ENCODE measurements at places on chromosomes 13 and 19. TPM values are rescaled to one million over a fixed set of nuclear protein-coding genes. Genes with fewer than 3 reads are reported as not detected.
A peak's percentile ranks its signal among the peaks of the same experiment; 100 is the strongest.

GRCh38 chr13:68066879-68067513 lies 836.9 kb upstream of the PCDH9 start:
- ATAC-seq: no peak
- no peaks in the 10 kb centered on the region for H3K4me1 ChIP-seq
- no peaks in the 10 kb centered on the region for H3K36me3 ChIP-seq
- no peak overlapping the region for H3K27ac ChIP-seq
- H3K4me3 ChIP-seq: no peak overlapping the region
- no peaks in the 10 kb centered on the region for H3K27me3 ChIP-seq

DNA sequence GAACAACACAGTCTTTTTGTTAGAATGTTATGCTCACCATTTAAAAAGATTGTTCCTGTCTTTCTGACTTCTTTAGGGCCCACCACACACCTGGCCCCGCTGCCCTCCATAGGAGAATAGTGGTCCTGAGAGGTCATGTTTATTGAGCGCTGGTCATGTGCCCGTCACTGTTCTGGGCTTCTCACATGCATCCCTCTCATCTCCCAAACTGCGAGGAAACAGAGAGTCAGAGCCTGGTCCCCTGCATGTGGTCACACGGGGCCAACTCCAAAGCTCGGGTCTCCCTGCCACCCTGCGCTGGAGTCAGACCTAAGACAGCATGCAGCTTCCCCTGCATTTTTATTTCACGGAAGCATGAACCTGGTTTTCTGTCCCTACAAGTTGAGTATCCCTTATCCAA lies 70.4 kb upstream of the GPR183 start:
- no peaks in the 10 kb centered on the region for H3K36me3 ChIP-seq
- H3K4me3 ChIP-seq: no peak overlapping the region
- H3K27ac ChIP-seq: no peak overlapping the region
- no peaks in the 10 kb centered on the region for H3K27me3 ChIP-seq

DNA sequence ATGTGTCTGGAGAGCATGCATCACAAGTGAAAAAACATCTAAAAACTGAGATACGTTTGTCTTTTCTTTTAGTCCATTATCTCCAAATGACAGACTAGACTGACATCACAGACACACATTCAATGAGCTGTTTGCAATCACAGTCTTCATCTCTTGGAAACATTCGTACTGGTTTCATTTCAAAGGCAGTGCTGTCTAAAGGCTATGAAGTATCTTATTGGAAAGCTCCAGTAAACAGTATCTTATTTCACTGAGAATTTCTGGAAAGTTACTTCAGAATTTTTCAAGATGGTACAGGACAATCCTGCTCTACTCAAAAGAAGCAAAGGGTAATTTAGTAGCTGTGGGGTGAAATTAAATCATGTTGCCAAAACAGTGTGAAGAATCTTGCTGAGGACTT lies 53.5 kb upstream of the TNFRSF19 start:
- no peaks in the 10 kb centered on the region for H3K27me3 ChIP-seq
- no peaks in the 10 kb centered on the region for H3K4me1 ChIP-seq
- no peak for ATAC-seq
- H3K36me3 ChIP-seq: no peaks in the 10 kb centered on the region
- H3K4me3 ChIP-seq: no peak overlapping the region
- no peak overlapping the region for H3K27ac ChIP-seq

GRCh38 chr19:926589-927350 lies 935 bp downstream of the ARID3A start:
- H3K27me3 ChIP-seq: no peaks in the 10 kb centered on the region
- peak overlapping the region; percentile 79 for H3K4me3 ChIP-seq
- H3K36me3 ChIP-seq: peaks cover 15% of the 10 kb centered on the region

The CGB3 gene
- total RNA-seq: not detected
